ENCODE measurements at places on chromosomes 7 and 10. TPM values are rescaled to one million over a fixed set of nuclear protein-coding genes. Genes with fewer than 3 reads are reported as not detected.

GRCh38 chr7:25851332-25852210 lies 300.4 kb upstream of the NFE2L3 start:
- DNase-seq: peak; percentile 78

DNA sequence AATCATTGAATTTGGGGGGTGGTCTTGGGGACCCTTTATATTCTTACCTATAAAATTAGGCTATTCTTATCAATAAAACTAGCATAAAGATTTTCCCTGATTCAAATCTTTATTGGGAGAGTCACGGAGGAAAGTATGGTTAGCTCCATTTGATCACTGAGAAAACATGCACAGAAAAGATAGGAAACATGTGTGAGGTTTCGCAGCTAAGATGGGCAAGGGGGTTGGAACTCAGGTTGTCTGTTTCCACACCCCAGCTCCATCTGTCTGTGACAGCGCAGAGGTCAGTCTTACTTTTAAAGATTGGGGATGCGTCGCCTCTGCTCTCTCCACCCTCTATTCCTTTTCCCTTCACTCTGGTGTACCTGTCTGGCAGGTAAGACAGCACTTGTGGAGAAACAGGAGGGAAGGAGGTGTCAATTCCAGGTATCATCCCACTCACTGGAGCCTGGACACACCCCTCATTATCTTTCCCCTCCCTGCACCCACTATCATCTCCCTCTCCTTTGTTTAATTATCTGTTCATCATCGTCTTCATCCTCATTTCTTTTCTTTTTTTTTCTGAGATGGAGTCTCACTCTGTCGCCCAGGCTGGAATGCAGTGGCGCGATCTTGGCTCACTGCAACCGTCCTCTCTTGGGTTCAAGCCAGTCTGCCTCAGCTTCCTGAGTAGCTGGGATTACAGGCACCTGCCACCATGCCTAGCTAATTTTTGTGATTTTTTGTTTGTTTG lies 2.4 kb upstream of the DENND10 start:
- DNase-seq: no peak

DNA sequence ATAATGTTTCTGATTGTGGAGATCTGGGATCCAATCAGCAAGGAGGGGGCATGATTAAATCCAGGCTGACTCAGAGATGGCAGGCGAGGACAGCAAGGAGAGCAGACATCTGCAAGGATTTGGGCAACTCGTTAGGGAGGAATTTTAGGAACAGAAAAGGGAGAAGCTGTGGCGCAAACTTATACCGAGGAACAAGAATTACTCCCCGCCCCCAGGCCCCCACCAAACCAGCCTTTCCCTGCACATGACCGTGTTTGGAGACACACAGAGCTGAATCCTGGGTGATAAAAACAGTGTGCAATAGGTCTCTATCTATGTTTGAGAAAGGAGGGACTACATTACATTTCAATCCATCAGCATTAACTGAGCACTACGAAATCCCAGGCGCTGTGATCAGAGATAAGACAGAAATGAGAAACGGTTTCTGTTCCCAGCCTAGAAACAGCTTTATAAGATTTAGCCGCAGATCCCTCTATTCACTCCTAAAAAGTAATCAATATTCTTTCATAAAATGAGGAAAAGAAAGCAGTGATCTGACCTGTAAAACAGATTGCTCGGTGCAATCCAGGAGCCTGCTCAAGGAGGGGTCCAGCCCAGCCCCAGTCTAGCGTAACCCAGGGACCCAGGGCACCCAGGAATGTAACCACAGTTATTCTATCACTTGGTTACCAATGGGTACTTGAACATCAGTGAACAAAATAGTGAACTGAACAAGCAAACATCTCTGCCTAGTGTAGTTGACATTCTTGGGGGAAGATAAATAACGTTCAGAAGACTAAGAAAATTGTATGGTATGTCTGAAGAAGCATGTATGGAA lies 37.2 kb upstream of the RAPGEF5 start:
- DNase-seq: no peak

DNA sequence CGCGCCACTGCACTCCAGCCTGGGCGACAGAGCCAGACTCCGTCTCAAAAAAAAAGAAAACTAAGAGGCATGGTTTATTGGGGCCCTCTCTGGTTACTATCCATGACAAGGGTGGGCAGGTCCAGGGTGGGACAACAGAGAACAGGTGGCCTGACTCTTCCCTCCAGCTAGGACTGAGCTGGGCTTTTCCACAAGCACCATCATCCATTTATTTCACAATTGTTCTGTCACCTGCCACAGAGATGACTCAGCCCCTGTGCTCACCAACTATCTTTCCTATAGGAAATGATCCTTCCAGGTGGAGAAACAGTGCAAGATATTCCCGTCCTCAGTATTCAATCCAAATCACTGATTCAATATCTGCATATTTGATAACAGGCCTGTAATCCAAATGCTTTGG lies 44.9 kb upstream of the MYL10 start:
- no peak for DNase-seq

DNA sequence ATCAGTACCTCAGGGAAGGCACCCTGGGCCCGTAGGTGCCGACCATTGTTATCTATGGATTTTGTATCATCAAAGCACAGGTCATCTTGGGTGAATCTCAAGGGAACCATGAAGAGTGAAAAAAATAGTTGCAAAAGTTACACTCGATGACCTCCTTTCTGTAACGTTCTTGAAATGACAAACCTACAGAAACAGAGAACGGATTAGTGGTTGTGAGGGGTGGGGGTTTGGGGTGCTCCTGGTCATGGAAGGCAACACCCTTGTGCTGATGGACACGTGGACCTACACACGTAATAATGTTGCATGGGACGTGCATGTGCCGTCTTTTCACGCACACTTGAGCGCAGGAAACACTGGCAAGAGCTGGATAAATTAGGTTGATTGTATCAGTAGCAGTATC lies 655.9 kb downstream of the SDK1 start:
- no peak for DNase-seq

GRCh38 chr7:135317676-135318325 lies 84.2 kb downstream of the STRA8 start:
- DNase-seq: no peak

DNA sequence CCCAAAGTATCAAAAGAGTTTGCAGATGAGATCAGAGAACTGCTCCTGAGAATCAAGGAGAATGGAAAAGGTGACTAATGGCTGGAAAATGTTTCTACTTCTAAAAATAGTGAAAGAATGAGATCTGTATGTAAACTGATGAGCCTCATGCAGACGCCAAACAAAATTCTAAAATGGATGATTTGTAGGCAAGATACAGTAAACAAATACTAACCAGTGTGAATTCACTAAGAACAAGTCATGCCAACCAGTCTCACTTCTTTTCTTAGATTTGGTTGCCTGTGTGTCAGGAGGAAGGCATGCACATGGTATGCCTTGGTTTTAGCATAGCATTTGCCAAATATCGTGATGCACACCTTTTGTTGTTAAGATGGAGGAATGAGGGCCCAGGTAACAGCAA lies 94.9 kb upstream of the PIK3CG start:
- DNase-seq: no peak

GRCh38 chr7:99639267-99639666 lies 22.5 kb downstream of the ZSCAN25 start:
- DNase-seq: no peak

- DNase-seq: no peak
These were observed 70.3 kb downstream of the C10orf143 start for GRCh38 chr10:130040351-130040750.

DNA sequence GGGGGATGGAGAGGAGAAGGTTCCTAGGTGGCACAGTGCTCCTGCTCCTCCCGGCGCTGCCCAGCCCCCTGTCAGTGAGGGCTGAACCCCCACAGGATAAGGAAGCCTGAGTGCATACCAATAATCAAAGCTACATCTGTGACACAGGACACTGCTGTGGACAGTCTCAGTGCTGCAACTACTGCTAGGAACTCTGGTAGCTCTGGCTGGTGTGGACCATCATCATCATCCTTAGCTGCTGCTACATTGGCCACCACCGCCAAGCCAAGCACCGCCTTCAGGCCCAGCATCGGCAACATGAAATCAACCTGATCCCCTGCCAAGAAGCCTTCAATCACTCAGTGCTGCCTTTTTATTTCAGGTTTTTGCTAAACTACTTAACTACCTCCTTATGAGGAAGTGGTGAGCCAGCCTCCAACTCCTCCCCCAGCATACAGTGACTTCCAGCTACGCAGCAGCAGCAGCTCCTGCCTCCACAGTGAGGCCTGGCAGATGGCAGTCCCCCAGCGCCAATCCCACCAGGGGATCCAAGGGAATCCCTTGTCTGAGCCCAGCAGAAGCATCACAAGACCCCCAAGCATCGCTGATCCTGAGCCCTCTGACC lies 32.1 kb upstream of the SLC26A4 start:
- DNase-seq: peak; percentile 44

- DNase-seq: no peak
These were observed 49.9 kb downstream of the SCIN start for GRCh38 chr7:12620371-12620770.

TRIL gene
- total RNA-seq: 6.4 TPM

TLX1 gene
- total RNA-seq: not detected

ZNF365 gene
- total RNA-seq: 1.2 TPM

ENTPD1 gene
- total RNA-seq: 34.5 TPM

GRID2IP gene
- total RNA-seq: 0.41 TPM

Measured in lower lobe of right lung (tissue), 2 donors.